Colonic mucosa (tissue), 4 donors: ENCODE measurements at places on chromosomes 5 and 9.
A peak's percentile ranks its signal among the peaks of the same experiment; 100 is the strongest.

GRCh38 chr9:98989036-98990000, 45.6 kb downstream of the COL15A1 start:
- no peaks in the 10 kb centered on the region for H3K27me3 ChIP-seq
- peak overlapping the region; percentile 53 for H3K27ac ChIP-seq
- H3K4me3 ChIP-seq: no peak overlapping the region
- H3K4me1 ChIP-seq: no peaks in the 10 kb centered on the region

GRCh38 chr5:107618242-107618641, 52.5 kb downstream of the EFNA5 start:
- no peaks in the 10 kb centered on the region for H3K36me3 ChIP-seq
- no peak overlapping the region for H3K27ac ChIP-seq
- no peak overlapping the region for H3K4me3 ChIP-seq
- no peak for DNase-seq
- no peaks in the 10 kb centered on the region for H3K4me1 ChIP-seq

GRCh38 chr9:130707225-130707976, 13.8 kb downstream of the EXOSC2 start:
- peak; percentile 70 for DNase-seq
- no peaks in the 10 kb centered on the region for H3K27me3 ChIP-seq
- no peak overlapping the region for H3K4me3 ChIP-seq
- H3K4me1 ChIP-seq: peaks cover 4% of the 10 kb centered on the region

GRCh38 chr5:119427060-119427459, 25.2 kb upstream of the HSD17B4 start:
- H3K27ac ChIP-seq: no peak overlapping the region
- no peaks in the 10 kb centered on the region for H3K27me3 ChIP-seq
- no peak overlapping the region for H3K4me3 ChIP-seq
- no peak for DNase-seq
- H3K36me3 ChIP-seq: no peaks in the 10 kb centered on the region

GRCh38 chr9:87518702-87519335, 21.2 kb downstream of the DAPK1 start:
- no peaks in the 10 kb centered on the region for H3K27me3 ChIP-seq
- H3K36me3 ChIP-seq: no peaks in the 10 kb centered on the region
- peak; percentile 50 for DNase-seq
- H3K4me3 ChIP-seq: no peak overlapping the region
- H3K27ac ChIP-seq: no peak overlapping the region

DNA sequence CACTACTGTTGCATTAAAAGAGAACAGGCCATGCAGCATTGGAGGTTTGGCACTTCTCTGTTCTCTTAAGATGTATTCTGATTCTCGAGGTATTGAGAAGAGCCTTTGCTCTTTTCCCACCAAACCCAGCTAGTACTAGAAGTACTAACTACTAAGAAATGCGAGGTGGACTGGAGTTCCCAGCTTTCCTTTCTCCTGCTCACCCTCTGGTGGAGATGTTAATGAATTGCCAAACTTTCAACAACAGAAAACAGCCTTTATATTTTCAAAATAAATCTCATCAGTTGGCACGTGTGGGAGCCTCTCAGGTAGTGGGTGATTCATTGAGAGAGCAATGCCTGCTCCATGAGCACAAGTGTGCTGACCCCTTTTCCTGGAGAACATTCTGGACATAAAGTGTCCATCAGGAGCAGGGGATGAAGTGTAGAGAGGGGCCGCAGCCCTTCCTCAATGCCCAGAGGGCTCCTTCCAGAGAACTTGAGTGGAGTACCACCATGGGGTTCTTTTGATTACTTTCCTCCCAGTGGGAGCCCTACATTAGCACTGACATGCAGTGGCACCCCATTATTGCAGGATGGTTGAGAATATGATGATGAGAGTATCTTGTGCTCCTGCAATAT, 45.7 kb downstream of the TMEM174 start:
- DNase-seq: no peak
- H3K27me3 ChIP-seq: peaks cover 54% of the 10 kb centered on the region
- H3K36me3 ChIP-seq: no peaks in the 10 kb centered on the region
- no peaks in the 10 kb centered on the region for H3K4me1 ChIP-seq

DNA sequence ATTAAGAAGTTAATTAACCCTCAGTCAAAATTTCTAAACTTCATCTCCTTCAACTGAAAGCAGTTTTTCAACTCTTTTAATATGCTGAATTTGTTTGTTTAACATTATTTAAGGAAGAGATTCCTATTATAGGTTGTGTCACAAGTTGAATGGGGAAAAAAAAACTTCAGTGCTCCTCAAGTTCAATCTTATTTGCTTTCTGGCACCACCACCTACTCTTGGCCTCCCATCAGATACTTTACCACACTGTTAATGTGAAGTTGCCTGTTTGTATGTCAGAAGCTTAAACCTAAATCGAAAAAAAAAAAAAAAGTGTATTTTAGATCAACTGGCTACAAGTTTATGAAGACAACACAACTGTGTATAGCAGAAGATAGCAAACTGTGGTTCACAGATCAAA, 4.1 kb upstream of the DOCK2 start:
- H3K27me3 ChIP-seq: no peaks in the 10 kb centered on the region
- no peak for DNase-seq
- no peaks in the 10 kb centered on the region for H3K4me1 ChIP-seq
- no peak overlapping the region for H3K4me3 ChIP-seq
- H3K27ac ChIP-seq: no peak overlapping the region

GRCh38 chr5:151581347-151581746, 9.8 kb downstream of the FAT2 start:
- H3K4me1 ChIP-seq: no peaks in the 10 kb centered on the region
- no peak overlapping the region for H3K4me3 ChIP-seq
- no peak for DNase-seq

DNA sequence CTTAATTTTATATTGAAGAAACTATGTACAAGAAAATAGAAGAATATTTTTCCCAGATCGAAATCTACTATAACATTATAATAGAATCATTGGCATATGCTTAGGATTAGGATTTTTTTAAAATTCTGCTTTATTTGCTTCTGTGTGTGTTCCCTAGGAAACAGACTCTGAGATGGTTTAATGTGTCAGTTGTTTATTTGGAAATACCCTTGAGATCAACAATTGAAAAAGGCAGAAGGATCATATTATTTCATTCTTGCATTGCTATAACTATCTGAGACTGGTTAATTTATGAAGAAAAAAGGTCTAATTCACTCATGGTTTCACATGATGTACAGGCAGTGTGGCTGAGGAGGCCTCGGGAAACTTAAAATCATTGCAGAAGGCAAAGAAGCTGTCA, 622.6 kb downstream of the PRR16 start:
- no peak for DNase-seq
- no peaks in the 10 kb centered on the region for H3K36me3 ChIP-seq
- no peak overlapping the region for H3K27ac ChIP-seq
- H3K27me3 ChIP-seq: no peaks in the 10 kb centered on the region
- no peaks in the 10 kb centered on the region for H3K4me1 ChIP-seq

GRCh38 chr9:86804011-86804410, 143.3 kb downstream of the GAS1 start:
- no peak overlapping the region for H3K27ac ChIP-seq
- H3K4me1 ChIP-seq: no peaks in the 10 kb centered on the region
- H3K36me3 ChIP-seq: no peaks in the 10 kb centered on the region
- no peak for DNase-seq

DNA sequence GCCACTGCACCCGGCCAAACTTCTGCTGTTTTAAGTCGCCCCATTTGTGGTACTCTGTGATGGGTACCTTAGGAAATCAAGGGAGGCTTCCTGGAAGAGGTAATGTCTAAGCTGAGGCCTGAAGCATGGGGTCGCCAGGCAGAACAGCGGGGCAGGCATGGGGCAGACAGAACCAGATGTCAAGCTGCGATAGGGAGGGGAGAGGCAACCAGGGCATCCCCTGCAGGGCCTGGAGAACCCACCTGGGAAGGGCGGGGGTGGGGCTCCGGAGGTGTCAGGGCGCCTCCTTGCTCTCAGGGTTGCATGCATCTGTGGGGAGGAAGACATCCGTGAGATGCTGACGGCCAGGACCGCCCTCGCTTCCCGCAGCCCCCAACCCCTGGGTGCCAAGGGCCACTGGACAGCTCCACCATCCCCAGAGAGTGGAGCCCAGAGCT, 2.8 kb downstream of the LCN15 start:
- H3K27me3 ChIP-seq: no peaks in the 10 kb centered on the region
- H3K4me3 ChIP-seq: no peak overlapping the region

GRCh38 chr5:88691230-88691582, 191.8 kb downstream of the MEF2C start:
- H3K4me3 ChIP-seq: no peak overlapping the region
- H3K4me1 ChIP-seq: no peaks in the 10 kb centered on the region
- no peaks in the 10 kb centered on the region for H3K36me3 ChIP-seq

DNA sequence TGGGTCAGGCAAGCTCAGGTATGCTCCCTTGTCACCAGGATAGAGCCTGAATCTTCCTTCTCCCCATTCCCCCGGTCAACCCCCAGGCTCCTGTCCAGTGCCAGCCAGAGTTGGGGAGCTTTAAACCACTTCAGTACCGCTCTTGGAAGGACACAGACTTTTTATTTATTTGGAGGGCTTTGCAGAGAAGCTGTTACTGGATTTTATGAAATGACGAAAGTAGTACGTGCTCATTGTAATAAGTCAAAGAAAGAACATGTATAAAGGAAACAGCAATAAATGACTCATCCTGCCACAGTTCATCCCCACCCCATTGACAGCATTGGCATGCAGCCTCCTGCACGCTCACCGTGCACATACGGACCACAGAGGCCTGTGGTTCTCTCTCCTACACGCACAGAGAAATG, 230.3 kb downstream of the AUH start:
- DNase-seq: peak; percentile 72
- no peaks in the 10 kb centered on the region for H3K4me1 ChIP-seq
- H3K36me3 ChIP-seq: no peaks in the 10 kb centered on the region

DNA sequence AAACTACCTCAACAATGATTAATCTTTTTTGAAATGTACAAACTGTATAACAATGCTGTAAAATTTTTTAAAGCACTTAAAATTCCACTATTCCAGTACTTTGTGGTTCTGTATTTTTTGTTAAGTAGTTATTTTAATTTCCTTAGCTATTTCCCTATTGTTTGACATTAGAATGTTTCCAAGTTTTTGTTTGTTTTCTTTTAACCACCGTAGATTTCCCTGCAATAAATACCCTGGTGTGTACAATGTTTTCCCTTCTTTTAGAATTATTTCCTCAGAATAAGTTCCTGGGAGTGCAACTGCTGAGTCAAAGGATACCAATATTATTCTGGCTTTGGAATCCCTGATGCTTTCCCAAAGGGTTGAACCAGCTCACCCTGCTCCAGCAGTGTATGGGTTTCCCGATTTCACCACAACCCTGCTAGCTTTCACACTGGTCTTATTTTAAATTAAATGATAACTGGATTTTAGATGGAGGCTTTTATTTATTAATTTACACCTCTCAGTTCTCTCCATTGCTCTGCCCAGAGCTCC, 20.6 kb upstream of the ANGPTL2 start:
- DNase-seq: peak; percentile 10
- no peak overlapping the region for H3K4me3 ChIP-seq
- H3K36me3 ChIP-seq: no peaks in the 10 kb centered on the region
- H3K27ac ChIP-seq: no peak overlapping the region
- no peaks in the 10 kb centered on the region for H3K4me1 ChIP-seq

- no peaks in the 10 kb centered on the region for H3K36me3 ChIP-seq
- H3K27me3 ChIP-seq: no peaks in the 10 kb centered on the region
- no peak overlapping the region for H3K27ac ChIP-seq
- H3K4me3 ChIP-seq: no peak overlapping the region
- no peaks in the 10 kb centered on the region for H3K4me1 ChIP-seq
- DNase-seq: no peak
Observed at GRCh38 chr5:129228577-129228976, 134.0 kb downstream of the ISOC1 start.

DNA sequence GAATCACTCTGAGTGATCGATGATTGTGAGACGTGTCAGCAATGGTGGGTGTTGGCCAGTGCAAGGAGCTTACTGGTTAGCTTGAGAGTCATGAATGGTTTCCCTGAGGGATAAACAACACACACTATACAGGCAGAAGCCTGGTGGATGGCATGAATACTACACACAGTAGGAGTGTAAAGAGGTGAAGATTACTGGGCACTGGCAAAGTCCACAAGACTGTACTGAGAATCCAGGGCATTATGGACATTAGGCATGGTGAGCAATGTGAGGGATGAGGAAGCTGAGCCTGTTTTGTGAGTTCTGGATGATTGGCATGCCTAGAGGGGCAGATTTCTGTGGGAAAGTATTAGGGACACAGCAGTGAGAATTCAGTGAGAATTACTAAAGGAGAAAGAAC, 71.3 kb downstream of the KDM4C start:
- no peaks in the 10 kb centered on the region for H3K36me3 ChIP-seq
- H3K27ac ChIP-seq: no peak overlapping the region
- no peaks in the 10 kb centered on the region for H3K27me3 ChIP-seq
- DNase-seq: no peak
- no peaks in the 10 kb centered on the region for H3K4me1 ChIP-seq

DNA sequence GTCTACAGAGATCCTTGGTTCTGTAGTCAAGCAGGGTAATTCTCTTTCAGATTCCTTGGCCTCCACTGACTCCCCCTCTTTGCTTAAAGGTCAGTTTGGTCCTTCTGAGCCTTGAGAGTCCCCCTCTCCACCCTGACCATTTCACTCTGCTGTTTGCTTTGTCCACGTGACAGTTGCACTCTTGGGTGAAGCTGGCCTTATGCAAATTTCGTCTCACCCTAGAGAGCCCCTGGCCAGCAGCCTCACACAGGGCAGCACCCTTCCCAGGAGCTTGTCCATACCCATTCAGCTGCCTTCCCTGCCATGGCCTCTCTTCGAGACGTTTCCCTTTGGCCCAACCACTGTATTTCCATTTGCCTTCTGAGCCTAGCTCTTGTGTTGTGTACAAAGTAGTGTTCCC, 63.7 kb downstream of the PRKACG start:
- DNase-seq: no peak
- no peak overlapping the region for H3K4me3 ChIP-seq
- H3K27me3 ChIP-seq: no peaks in the 10 kb centered on the region
- H3K27ac ChIP-seq: no peak overlapping the region
- no peaks in the 10 kb centered on the region for H3K36me3 ChIP-seq

GRCh38 chr5:139131465-139131864, 66.7 kb downstream of the SIL1 start:
- no peaks in the 10 kb centered on the region for H3K36me3 ChIP-seq
- no peak overlapping the region for H3K4me3 ChIP-seq
- no peak for DNase-seq
- no peaks in the 10 kb centered on the region for H3K4me1 ChIP-seq
- H3K27ac ChIP-seq: peak overlapping the region; percentile 36
- H3K27me3 ChIP-seq: no peaks in the 10 kb centered on the region

GRCh38 chr9:133990366-133991213, 1.5 kb downstream of the VAV2 start:
- peaks cover 8% of the 10 kb centered on the region for H3K4me1 ChIP-seq
- no peaks in the 10 kb centered on the region for H3K27me3 ChIP-seq
- H3K27ac ChIP-seq: no peak overlapping the region
- no peaks in the 10 kb centered on the region for H3K36me3 ChIP-seq
